ENCODE measurements at places on chromosomes 7 and 10.

- no peak for DNase-seq
Measured at GRCh38 chr7:149877890-149878522, 4.2 kb downstream of the ATP6V0E2 start.

DNA sequence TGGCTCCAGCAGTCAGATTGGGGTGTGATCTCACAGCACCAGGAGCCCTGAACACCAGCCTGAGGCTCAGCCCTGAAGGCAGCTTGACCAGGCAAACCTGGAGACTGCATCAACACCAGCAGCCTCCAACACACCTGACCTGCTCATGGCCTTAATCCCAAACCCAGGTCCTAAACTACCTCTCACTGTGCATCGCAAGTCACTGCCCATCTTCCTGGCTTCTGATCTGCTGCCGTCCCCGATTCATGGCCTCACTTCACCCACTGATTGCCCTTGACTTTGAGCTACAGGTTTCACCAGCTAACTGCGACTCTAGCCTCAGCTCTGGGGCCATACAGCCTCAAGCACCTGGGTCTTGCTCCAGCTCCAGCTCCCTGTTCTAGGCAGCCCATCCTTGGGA lies 49.1 kb downstream of the PARP12 start:
- DNase-seq: no peak

- DNase-seq: no peak
Measured at GRCh38 chr7:41873741-41874140, 170.9 kb upstream of the INHBA start.

DNA sequence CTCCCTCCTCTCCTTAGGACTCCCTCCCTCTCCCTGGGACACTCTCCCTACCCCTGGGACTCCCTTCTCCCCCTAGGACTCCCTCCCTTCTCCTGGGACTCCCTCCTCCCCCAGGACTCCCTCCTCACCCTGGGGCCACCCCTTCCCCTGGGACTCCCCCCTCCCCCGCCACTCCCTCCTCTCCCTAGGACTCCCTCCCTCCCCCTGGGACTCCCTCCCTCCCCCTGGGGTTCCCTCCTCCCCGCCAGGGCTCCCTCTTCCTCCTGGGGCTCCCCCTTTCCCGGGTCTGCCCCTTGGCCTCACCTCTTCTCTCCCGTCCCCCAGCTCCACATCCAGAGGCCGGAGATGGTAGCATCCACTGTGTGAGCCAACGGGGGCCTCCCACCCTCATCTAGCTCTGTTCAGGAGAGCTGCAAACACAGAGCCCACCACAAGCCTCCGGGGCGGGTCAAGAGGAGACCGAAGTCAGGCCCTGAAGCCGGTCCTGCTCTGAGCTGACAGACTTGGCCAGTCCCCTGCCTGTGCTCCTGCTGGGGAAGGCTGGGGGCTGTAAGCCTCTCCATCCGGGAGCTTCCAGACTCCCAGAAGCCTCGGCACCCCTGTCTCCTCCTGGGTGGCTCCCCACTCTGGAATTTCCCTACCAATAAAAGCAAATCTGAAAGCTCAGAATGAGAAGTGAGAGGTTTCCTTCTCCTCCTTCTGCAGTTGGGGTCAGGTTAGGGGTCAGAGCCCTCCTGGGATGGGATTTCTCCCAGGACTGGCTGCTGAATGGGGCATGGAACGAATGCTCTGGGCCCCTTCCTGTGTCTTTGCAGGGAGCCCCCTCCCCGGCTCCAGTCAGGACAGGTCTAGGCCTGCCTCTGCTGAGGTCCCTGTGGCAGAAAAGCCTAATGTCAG lies 1.4 kb upstream of the MUC17 start:
- no peak for DNase-seq

DNA sequence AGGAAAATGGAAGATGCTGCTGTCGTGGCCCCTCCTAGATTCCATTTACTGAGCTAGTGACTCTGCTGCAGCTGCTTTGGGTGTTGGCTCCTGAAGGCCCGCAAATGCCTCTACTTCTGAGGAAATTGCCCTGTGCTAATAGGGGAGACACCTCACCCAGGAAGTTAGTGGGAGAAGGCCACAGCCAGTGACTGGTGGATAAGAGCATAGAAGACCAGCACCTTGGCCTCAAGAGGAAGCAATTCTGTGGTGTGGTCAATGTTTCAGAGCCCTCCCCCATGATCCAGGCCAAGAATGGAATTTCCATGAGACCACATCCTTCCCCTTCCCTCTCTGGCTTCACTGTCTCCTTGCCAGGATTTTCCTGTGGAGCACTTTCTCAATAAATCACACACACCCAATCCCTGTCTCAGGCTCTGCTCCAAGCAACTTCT lies 25.0 kb upstream of the FZD1 start:
- DNase-seq: no peak

DNA sequence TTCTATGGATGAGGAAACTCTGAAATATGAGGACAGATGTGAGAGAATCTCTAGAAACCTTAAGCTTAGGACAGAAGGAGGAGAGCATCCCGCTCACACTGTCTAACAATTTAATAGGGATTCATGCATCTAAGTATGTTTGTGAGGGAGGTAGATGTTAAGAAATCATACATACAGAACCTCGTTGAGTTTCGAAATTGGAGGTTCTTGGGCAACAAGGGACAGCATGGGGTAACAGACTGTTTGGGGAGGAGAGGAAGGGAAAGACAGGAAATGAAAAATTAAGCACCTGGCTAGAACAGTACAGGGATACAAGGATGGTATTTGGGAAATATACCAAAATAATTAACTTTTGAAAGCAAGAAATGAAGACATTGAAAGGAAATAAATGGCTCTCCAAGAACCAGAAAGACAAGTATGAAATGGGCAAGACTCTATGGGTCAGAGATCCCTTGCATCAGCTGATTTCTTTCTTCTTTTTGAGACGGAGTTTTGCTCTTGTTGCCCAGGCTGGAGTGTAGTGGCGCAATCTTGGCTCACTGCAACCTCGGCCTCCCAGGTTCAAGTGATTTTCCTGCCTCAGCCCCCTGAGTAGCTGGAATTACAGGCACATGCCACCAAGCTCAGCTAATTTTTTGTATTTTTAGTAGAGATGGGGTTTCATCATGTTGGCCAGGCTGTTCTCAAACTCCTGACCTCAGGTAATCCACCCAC lies 207.9 kb downstream of the CTNNA3 start:
- no peak for DNase-seq

DNA sequence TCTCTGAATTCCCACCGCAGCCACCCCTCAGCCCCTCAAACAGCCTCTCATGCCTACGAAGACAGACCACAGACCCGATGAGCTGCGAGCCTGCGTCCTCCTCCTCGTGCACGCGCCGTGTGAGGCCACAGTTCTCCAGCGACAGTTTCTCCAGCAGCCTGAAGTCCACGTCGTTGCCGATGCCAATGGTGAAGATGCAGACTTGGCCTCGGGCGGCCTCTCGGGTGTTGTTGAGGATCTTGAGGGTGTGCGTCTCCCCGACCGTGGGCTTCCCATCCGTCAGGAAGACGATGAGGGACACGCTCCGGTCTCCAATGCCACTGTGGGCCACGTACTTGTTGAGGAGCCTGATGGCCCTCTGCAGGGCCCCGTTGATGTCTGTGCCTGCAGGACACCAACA lies 87.1 kb downstream of the ITIH5 start:
- no peak for DNase-seq

DNA sequence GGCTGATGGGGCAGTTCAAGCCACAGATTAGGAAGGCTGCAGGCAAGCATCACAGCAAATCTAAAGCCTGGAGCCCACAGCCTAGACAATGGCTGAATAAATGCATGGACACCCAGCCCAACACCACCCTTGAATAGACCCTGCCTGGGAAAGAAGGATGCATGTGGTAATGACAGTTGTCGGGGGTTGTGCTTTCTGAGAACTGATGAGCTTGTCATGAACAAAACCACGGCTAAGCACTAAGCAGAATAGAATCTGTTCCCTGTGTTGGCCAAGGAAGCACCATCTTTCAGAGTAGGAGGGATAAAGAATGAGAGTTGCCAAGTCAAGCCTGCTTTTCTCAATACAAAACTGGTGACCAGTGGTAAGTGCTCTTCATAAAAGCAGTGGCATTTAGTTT lies 66.1 kb upstream of the JCAD start:
- no peak for DNase-seq

GRCh38 chr10:17872191-17873091 lies 63.3 kb downstream of the MRC1 start:
- DNase-seq: no peak

DNA sequence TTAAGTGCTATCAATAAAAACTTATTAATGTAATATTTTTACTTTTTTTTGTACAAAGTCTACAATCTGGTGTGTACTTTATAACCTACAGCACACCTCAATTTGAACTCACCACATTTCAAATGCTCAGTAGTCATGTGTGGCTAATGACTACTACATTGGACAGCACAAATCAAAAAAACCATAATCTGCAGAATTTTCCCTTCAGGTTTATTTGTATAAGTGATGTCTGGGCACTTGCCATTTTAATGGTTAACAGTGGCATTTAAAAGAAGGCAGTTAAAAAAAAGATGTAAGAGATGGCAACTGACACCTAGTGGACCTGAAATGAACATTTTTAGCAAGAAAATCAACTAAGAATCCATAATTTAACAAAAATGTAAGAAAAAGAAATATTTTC lies 124.6 kb upstream of the NRBF2 start:
- DNase-seq: no peak

DNA sequence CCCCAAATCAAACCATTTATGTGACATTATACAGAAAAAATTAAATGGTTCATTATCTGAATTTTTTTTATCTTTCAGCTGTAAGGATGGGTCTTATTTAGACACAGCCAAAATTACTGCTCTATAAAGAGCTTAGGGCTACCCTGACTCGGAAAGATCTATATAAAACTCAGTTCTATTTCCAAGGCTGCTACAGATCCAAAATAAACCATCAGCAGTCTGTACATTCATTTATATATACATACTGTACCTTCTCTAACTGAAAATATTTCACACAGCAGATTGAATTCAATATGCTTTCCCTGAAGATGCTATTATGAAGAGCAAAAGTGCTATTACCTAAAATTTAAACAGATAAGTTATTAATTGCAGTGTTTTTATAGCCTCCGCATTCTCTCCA lies 287.7 kb upstream of the MYO3A start:
- no peak for DNase-seq
